Glutamatergic neuron (in vitro differentiated cells): ENCODE measurements at places on chromosomes 1 and 21.
A peak's percentile ranks its signal among the peaks of the same experiment; 100 is the strongest.

DNA sequence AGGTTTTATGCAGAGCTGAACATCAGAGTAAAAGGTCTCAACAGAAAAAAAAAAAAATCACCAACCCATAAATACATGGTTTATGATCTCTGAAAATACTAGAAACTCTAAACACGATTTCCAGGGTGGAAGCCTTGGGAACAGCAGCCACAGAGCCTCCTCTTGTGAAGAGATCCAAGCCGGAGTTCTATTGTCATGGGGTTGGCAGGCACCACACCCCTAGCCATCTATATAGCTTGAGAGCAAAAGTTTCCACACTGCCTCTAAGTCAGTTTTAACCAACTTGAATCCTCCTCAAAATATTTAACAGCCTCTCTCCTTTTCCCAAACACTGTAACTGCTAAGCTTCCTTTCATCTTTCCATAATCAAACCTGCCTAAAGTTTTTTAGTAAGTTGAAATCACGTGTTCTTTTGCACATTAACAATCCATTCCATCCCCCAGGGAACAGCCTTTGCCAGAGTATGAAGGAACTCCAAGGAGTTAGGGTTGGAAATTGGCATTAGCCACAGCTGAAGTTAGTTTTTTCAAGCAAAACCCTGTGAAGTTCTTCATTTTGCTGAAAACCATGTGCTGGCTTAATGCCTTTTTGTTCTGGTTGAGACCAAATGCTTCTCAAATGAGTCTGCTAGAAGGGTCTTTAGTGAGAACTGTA, 13.8 kb upstream of the SEC16B start:
- no peak for DNase-seq

- DNase-seq: no peak
Measured at GRCh38 chr21:15797577-15798363, 68.0 kb downstream of the USP25 start.

- DNase-seq: no peak
Measured at GRCh38 chr1:61753998-61754508, 11.8 kb downstream of the PATJ start.

- no peak for DNase-seq
Measured at GRCh38 chr1:109135940-109136339, 22.0 kb downstream of the ELAPOR1 start.

GRCh38 chr1:212958175-212958574, 7.8 kb downstream of the VASH2 start:
- DNase-seq: peak; percentile 71

- DNase-seq: no peak
Measured at GRCh38 chr1:167272369-167272957, 51.8 kb downstream of the POU2F1 start.

- DNase-seq: no peak
Measured at GRCh38 chr1:191839891-191840290, 318.4 kb upstream of the RGS18 start.

GRCh38 chr1:18907021-18907916, 4.9 kb upstream of the ALDH4A1 start:
- DNase-seq: peak; percentile 67

DNA sequence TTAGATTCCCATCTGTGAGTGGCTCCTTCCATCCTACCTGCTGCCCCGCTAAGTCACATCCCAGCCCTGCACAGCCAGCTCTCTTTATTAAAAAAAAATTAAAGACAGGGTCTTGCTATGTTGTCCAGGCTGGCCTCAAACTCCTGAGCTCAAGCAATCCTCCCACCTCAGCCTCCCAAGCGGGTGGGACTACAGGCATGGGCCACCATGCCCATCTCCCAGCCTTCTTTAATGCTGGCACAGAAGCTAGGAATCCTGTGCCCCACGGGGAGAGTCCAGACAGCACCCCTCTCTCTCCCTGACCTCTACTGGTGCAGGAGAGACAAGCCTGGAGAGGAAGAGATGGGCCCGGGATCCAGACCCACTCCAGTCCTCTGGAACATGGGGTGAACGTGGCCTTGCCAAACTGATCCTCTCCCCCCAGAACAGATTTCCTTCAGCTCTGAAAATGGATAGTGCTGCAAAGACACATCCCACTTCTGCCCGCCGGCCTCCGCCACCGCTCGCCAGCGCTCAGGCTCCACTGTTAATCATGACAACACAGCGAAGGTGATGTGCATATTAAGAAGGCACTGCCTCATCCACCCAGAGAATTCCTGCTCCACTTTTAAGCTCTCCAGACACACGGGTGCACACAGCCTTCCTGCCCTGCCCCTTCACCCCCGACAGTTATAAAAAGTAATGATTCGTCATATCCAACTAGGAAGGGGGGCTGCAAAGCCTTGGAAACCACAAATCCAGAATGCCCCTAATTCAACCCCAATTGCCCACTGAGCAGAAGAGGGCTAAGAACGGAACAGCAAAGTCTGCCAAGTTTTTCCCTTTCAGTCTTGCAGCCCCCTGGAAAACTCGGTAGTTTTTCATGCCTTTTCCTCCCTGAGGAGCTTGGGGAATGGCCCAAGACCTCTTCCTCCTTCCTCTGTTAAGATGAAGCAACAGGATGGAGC, 68.1 kb downstream of the MRPL37 start:
- no peak for DNase-seq

DNA sequence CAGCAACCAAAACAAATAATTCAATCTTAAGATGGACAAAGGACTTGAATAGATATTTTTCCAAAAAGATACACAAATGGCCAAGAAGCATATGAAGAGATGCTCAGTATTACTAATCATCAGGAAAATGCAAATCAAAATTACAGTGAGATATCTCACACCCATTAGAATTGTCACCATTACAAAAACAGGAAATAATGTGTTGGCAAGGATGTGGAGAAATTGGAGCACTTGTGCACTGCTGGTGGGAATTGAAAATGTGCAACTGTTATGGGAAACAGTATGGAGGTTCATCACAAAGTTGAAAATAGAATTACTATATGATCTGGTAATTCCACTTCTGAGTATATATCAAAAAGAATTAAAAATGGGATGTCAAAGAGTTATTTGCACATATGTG, 83.2 kb downstream of the SH3GLB1 start:
- no peak for DNase-seq

DNA sequence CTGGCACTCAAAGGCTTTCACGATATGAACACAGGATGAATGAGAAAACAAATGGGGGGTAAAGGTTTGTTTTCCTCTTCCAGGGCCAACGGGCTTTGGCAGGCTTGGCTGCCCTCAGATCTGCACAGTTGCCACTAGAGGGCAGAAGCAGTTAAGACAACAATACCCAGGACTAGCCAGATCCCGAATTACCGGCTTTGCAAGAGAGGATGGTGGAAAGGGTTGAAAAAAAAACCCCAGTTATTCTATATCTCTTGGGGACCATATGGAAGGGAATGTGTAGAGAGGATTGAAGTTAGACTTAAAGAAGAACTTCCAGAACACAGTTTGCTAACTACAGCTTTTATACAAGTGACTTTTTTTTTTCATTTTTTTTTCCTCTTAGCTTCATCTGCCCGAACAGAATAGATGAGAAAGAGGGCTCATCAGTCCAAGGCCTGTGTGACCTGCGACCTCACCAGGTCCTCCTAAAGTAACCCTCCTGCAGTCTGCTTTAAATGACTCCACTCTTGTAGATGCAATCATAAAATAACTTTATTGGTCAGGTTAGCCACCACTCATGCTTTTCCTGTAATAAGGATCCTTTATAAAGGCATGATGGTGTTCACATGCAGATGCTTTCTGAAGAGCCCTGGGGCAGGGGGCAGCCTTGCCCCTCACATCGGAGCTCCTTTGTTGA, 10.7 kb downstream of the FMOD start:
- DNase-seq: peak; percentile 71

DNA sequence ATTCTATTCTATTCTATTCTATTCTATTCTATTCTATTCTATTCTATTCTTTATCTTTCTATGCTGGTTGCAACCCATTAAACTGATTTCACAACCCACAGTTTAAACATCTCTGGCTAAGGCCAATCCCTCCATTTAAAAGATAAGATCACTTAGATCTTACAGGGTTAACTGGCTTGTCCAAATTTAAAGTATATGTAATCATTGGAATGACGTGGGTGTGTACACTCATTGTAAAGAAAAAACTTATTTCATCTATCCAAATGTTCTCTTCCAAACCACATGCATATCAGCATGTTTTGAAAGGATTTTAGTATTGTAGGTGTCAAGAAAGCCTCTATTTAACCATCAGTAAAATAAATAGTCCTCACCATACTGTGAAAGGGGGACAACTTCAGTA, 299.6 kb upstream of the RUNX1 start:
- DNase-seq: no peak

GRCh38 chr21:29753216-29753615, 186.6 kb downstream of the GRIK1 start:
- no peak for DNase-seq

GRCh38 chr1:231861541-231862481, 235.2 kb downstream of the DISC1 start:
- no peak for DNase-seq

- no peak for DNase-seq
Measured at GRCh38 chr1:115457289-115457688, 119.2 kb upstream of the NGF start.

- DNase-seq: no peak
Measured at GRCh38 chr1:113751516-113751915, 7.8 kb downstream of the PHTF1 start.

DNA sequence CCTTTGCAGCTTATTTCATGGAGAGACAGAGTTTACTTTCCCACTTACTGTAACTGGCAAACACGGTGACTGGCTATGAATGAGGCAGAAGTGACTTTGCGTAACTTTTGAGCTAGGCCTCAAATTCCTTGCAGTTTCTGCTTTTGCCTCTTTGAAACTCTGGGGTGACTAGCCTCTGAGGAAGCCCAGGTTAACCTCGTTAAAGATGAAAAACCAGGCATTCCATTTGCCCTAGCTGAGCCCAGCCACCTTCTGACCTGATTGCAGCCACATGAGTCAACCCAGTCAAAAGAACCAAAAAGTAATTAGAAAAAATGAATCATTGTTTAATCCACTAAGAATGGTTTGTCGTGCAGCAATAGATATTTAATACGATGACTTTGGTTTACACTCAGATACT, 20.4 kb downstream of the PRMT6 start:
- no peak for DNase-seq

DNA sequence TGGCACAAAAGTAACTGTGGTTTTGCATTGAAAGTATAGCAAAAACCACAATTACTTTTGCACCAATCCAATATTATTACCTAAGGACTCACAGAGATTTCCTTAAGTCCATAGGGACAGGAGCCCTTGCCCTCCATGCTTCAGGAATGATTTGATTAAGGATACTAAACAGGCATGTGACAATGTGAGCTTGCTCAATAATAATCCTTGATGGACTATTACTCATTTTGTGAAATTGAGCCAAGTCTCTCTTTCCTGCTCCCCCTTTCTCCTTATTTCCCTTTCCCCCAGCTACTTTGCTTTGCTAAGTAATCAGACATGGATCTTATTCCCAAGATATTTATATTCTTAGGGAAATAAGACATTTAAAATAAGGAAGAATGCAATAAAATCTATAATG, 21.6 kb upstream of the RGL1 start:
- no peak for DNase-seq

DNA sequence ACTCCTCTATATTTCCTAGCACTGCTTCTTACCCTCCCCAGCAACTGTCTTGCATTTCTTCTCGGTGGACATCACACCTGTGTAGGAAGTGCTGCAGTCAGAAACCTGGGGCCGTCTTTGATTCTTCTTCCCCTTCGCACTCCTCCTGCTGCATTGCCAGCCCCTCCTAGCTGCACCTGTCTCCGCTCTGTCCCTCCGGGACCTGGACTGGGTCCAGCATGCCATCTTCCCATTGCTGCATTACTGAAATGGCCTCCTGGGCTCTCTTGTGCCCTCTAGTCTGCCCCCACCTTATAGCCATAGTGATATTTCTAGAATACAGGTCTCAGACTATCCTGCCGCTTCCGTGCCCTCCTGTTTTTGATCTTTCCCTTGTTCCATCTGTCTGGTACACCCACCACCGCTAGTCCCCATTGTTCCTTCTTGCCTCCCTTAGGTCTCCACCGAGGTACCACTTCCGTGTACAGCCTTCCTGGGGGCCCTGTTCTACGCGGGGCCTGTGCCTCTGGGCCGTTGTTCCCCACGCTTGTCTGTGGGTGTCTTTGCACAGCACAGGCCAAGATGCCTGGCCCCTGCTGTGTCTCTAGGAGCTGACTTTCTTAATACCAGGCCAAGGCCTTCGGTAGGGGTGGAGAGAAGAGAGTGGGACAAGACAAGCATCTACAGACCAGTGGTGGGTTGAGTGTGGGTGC, 107.6 kb downstream of the GALNT2 start:
- DNase-seq: no peak

GRCh38 chr1:55374216-55374615, 159.1 kb upstream of the USP24 start:
- DNase-seq: no peak

DNA sequence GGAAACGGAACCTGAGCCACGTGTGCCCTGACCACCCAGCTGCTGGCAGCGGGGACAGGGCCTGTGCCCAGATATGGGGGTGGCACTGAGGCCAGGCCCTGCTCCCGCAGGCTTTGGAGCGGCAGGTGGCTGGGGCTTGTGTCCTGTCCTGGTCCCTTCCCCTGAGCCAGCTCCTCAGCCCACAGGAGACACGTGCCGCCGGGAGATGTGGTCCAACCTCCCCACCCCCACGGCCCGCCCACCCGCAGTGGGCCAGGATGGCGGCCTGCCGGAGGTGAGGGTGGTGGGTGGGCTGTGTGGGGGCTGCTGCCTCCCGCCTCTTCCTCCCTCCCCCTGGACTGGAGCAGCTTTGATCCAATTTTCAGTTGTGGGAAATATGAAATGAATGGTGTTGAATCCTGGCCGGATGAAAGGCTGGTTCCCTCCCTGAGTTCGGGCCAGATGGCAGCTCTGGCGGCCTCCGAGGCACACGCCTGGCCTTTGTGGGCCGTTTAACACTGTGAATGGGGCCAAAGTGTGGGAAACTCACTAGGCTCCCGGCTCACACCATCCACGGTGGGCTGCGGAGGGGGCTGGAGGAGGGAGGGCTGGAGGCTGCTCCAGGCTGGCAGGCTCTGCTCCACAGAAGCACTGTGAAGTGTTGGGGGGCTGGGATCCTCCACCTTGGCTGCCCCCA, 2.6 kb upstream of the HES5 start:
- DNase-seq: no peak

GRCh38 chr1:240086726-240087125, 5.0 kb upstream of the FMN2 start:
- DNase-seq: no peak

DNA sequence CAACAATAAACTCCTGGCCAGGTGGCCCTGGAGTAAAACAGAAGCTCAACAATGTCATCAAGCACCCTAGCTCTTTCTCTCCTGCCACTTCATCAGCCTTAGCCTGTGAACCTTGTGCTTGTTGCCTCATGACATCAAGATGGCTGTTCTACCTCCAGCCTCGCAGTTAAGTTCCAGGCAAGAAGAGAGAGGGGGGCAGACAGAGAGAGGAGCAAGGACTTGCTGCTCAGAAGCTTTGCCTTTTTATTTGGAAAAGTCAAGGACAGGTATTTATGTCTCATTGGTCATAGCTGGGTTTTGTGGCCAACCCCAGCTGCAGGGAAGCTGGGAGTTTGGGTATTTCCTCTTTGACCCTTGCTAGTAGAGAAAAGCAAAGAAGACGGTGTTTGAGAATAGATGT, 60.3 kb upstream of the GADD45A start:
- DNase-seq: no peak

- no peak for DNase-seq
Measured at GRCh38 chr1:114517348-114517747, 6.3 kb upstream of the TRIM33 start.
